ENCODE measurements at places on chromosomes 1 and 21.

DNA sequence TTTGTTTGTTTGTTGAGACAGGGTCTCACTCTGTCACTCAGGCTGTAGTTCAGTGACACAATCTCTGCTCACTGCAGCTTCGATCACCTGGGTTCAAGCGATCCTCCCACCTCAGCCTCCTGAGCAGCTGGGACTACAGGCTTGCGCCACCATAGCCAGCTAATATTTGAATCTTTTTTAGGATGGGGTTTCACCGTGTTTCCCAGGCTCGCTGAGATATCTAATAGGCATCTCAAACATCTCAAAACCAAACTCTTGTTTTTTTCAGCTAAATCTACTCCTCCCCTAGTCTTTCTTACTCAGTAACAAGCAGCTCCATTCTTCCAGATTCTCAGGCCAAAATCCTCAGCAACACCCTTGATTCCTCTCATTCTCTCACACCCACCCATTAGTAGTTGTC lies 22.0 kb upstream of the SRRM1 start:
- no peak for DNase-seq

- no peak for DNase-seq
Observed at GRCh38 chr1:192726820-192727504, 81.9 kb upstream of the RGS2 start.

DNA sequence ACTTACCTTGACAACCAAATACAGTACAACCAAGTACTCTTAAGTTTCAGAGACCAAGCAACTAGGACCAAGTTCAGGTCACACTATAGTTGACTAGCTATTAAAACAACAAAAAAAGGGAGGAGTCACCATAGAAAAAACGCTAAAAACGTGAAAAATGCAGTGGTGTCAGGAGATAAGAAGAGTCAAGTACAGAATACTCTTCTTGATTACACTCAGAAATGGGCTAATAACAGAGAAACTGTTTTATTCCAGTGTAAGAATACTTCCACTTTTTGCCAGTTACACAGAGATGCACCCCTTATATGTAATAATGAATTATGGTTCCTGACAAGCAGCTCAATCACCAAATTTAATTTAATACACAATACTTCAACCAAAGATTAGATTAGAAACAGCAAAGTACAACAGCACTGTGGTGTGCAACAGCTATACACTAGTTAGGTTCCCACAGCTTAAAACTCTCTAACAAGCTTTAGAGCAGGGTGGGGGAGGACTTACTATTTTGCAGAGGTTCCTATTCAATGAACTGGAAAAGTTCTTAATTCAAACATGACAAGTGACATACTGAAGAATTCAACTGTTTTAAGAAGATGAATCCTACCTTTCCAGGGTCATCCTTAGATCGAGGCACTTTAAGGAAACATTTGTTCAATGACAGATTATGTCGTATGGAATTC lies 70.4 kb downstream of the FOXJ3 start:
- DNase-seq = no peak

GRCh38 chr1:20185834-20186782 lies at the start of the genes PLA2G2C and UBXN10:
Gene PLA2G2C, minus strand, starts transcription at chr1:20186518. Its CDS starts 9,155 bp downstream, at chr1:20177363.
Gene UBXN10, plus strand, starts transcription at chr1:20186096. Its CDS starts 4,466 bp downstream, at chr1:20190562.
- DNase-seq = no peak

GRCh38 chr1:94304553-94304952 lies 67.2 kb upstream of the ARHGAP29 start:
- no peak for DNase-seq

- DNase-seq = no peak
Observed at GRCh38 chr1:222099746-222100145, 357.9 kb upstream of the DUSP10 start.

GRCh38 chr1:228857611-228858010 lies 122.3 kb downstream of the RHOU start:
- no peak for DNase-seq

DNA sequence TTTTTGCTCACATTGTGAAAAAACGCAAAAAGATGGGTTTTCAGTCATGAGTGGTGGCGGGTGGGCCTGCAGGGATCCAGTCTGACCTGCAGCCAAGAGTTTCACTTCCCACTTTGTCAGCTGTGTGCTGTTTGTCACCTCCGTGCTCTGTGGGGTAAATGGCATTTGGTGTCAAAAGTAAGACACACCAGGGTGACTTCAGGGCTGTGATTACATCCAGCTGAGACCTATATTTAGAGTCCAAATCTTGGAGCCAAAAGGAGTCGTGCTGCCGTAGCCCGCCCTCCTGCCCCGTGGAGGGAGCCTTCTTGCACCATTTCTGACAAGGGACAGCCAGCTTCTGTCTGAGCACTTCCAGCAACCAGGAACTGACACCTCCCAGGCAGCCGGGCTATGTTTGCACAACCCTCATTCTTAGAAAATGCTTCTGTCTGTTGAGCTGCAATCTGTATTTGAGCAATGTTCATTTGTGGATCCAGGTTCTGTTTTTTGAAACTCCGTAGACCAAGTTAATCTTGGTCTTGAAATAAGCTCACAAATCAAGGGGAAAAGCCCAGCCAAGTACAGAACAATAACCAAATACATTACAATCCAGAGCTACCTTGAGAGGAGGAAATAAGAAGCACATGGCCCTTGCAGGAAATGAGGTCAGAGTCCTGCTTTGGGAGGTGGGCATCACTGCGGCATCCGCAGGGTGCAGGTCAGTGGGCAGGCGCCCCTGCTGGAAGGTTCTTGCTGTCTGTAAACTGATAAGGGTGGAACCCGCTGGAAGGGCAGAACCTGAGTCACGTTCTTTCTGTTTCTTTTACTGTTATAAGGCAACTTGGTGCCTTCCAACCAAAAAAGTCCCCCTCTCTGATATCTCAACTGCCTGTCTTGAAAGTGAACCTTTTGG lies 14.4 kb downstream of the ABCG1 start:
- DNase-seq = peak; percentile 45

DNA sequence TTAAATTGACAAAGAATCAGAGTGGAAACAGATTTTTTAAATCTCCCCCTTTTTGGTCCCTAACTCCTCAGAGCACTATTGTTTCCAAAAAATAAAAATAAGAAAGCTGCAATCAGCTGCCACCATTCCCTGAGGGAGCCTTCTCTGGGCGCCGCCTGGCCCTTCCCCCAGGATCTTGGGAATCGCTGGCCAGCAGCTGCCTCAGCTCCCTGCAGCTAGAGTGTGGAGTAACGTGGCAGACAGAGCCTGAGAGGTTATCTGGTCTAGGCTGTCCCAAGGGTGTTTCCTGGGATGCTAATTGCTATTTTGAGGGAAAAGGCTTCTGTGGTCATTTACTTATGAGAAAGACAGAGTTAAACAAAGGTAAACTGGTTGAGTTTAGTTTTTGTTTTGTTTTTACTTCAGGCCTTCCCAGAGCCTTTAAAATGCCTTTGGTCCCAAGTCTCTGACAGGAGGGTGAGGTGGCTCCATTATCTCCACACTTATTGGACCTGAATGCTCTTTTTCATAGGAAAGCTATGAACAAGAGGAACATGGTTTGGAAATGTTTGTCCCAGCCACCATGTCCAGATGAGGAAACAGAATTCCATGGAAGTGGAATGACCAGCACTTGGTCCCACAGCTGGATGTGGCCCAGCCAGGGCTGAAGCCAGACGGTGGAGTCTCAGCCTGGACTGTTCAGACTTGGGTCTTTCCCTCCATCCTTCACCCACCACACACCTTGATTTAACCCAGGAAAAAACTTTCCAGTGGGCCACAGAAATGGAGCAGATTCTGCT lies 14.1 kb upstream of the KIAA1614 start:
- no peak for DNase-seq

DNA sequence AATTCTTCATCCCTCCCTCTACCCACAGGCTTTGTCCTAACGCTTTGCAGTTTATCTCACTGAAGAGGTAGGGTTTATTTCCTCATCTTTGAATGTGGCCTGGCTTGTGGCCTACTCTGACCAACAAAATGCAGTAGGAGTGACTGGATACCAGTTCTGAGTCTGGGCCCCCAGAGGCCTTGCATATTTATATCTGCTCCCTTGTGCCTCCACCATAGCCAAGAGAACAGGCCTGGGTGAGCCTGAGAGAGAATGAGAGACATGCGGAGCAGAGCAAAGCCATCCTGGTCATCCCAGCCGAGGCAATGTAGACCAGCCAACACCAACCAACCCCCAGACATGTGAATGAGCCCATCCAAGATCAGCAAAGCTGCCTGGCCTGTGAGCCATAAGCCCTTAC lies 30.3 kb downstream of the SMIM12 start:
- DNase-seq = no peak

DNA sequence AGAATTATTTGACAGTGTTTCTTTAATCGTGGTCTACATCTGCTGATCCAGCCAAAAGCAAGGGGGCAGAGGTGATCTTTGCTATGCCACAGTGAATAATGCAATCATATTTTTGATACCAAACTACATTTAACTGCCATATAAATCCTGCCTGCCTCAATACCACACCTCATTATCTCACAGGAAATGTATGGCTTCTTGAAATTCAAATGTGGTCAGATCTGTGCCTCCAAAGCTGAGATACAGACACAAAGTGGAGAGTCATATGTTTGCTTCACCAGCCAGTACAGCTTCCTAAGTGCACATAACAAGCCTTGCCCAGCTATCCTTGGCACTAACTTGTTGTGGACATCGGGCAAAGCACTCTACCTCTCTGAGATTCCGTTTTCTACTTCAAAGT lies 250.0 kb upstream of the NFIA start:
- no peak for DNase-seq

- no peak for DNase-seq
Observed at GRCh38 chr1:109193653-109194590, 19.8 kb upstream of the SARS1 start.

DNA sequence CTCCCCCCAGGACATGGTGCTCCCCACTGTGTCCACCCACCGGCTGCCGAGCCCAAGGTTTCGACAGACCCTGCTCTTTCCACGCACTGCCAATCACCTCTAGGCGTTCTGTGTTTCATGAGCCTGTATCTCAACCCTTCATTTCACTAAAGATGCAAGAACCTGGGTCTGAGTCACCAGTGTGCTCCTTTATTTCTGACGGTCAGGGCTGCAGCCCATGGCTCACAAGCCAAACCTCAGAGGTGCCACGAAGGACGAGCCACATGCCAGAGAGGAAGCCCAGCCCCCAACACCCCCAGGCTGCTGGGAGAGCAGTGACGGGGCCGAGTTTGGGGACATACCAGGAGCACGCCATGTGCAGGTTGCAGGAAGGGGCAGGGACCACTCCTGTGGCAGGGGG lies 79.2 kb upstream of the ARHGEF16 start:
- no peak for DNase-seq

- no peak for DNase-seq
Observed at GRCh38 chr1:203206129-203206687, 19.7 kb upstream of the CHI3L1 start.

- no peak for DNase-seq
Observed at GRCh38 chr1:8822373-8823294, 5.2 kb upstream of the RERE start.

- no peak for DNase-seq
Observed at GRCh38 chr1:61674221-61674620, 50.7 kb downstream of the TM2D1 start.

DNA sequence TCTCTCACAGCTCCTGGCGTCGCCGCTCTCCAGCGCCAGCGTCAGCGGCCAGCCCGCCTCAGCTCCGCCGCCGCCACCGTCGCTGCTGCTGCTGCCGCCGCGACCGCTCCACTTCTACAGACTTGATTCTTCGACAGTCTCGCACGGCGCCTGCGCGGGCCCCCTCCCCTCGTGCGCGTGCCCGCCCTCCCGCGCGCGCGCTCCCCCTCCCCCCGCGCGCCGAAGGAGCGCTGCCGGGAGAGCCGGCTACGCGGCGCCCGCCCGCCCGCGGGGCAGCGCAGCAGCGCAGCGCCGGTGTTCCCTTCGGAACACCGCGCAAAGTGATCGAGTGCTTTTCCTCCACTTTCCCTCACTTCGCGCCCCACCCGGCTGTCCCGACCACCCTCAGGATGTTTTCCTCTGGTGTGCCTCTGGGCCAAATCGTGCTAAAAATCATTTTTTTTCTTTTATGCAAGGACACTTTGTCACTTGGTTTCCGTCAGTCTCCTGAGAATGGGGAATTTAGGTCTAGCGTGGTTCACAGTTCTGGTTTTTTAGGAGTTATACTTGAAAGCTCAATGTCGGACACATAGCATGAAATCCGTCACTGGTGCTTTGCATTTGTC lies at the start of gene IRF2BP2:
Gene IRF2BP2 (minus strand): TSS at position 118 of the 605 bp plus-strand sequence. CDS start 684 bp downstream, outside the sequence.
- DNase-seq = peak; percentile 71

- no peak for DNase-seq
Observed at GRCh38 chr1:216904471-216904870, 181.2 kb upstream of the ESRRG start.

GRCh38 chr1:23422241-23422877 lies 2.2 kb downstream of the TCEA3 start:
- DNase-seq = no peak

DNA sequence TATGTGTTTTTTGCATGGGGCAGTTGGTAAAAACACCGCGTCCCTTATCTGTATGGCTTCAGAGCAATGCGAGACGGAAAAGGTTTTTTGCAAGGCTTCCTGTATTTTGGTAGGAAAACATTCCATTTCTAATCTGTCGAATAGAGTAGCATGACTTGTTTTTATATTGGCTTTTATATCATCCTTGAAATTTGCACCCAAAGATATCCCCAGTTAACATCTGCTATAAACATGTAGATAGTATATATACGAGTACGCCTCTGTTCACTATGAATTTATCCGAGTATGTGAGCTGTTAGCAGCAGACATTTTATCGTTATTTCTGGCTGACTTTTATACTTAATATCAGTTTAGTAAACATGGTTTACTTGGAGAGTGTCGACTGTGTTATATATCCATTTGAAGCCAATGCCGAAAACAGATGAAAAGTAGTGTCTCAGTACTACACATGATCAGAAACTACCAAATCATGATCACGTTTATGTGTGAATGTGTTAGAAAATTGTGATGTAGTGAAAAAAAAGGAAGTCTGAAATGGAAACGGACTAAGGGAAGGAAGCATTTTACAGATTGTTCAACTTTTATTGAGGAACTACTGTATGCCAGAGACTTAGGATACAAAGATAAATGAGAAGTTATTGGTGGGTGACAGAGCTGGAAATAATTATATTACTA lies 1.0 kb downstream of the LEPR start:
- DNase-seq = no peak

- no peak for DNase-seq
Observed at GRCh38 chr1:157695417-157695816, 5.2 kb downstream of the FCRL3 start.

GRCh38 chr1:85849660-85850059 lies 141.4 kb upstream of the ZNHIT6 start:
- DNase-seq = no peak

DNA sequence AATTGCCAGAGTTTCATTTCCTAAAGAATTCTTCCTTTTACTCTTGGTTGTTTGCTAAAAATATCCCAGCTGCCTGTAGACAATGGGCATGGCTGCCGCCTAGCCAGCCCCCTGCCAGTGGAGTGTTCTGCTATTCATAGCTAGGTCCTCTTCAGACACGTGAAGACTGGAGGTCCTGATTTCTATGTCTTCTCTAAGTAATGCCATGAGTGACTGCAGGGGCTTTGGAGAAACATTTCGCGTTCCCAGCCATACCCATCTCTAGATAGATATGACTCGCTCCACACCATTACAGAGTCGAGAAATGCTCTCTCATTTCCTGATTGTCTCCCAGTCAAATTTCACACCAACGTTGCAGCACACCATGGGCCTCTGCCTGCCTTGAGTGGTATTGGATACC lies 99.5 kb upstream of the BACE2 start:
- no peak for DNase-seq

All from activated CD8-positive, alpha-beta memory T cell treated with anti-CD3 and anti-CD28 coated beads for 1 hour (primary cell).